ENCODE measurements at places on chromosomes 3 and 15.

- no peak for DNase-seq
Observed at GRCh38 chr15:87394676-87395075, 861.9 kb downstream of the NTRK3 start.

GRCh38 chr3:181880331-181880730 lies 168.6 kb downstream of the SOX2 start:
- no peak for DNase-seq

DNA sequence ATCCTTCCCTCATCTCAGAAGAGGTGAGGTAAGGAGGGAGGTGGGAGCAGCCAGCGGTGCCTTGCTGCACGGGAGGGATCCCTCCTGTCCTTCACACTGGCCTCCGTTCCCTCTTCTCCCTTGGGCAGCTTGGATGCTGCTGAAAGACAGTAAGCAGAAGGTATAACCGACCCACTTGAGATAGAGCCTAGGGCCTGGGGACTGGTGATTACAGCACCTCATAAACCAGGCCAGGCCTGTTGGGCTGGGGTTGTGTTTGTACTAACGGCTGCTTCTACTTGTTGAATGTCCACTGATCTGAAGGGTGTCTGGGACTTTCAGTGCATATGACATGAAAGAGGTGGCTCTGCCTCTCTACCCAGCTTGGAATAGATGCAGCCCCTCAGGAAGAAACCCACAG lies 25.0 kb downstream of the SEMA6D start:
- DNase-seq: no peak

- DNase-seq: no peak
Observed at GRCh38 chr3:36317915-36318314, 62.4 kb upstream of the STAC start.

DNA sequence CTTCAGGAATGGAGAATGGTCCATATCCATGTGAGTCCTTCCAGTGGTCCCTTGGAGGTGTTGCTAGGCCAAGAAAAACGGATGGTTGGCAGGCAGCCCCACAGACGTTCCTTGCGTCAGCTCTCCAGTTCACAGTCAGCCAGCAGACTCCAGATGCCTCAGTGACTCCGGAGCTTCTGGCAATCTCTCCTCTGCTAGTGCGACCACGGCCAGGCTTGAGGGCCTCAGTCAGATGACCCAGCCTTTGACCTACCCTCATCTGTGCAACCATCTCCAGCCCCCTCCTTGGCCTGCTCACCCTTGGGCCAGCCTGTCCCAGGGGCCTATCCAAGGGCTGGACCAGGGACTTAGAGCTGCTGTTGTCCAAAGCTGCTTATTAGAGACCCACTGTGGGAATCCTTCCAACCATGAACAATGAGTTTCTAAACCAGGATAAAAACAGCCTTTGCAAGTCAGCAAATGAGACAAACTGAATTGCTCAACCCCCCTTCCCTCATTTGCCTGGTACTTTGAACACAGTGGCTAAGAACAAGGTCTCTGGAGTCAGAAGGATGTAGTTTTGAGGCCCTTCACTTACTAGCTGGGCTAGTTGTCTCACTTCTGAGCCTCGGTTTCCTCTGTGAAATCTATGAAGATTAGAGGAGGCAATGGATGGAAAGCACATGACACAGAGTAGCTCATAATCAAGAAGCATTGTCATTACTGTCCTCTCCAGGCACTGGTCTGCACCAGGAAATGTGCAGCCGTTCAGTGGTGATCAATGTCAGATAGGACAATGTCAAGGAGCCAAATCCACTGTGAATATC lies 44.8 kb downstream of the ANP32A start:
- peak; percentile 36 for DNase-seq

- DNase-seq: no peak
Observed at GRCh38 chr3:32613183-32613582, 42.5 kb upstream of the DYNC1LI1 start.

GRCh38 chr3:121641127-121641526 lies 19.6 kb downstream of the HCLS1 start:
- no peak for DNase-seq

GRCh38 chr3:32021748-32022147 lies 40.2 kb downstream of the ZNF860 start:
- no peak for DNase-seq

GRCh38 chr3:115186351-115187148 lies 39.5 kb upstream of the ZBTB20 start:
- DNase-seq: no peak

DNA sequence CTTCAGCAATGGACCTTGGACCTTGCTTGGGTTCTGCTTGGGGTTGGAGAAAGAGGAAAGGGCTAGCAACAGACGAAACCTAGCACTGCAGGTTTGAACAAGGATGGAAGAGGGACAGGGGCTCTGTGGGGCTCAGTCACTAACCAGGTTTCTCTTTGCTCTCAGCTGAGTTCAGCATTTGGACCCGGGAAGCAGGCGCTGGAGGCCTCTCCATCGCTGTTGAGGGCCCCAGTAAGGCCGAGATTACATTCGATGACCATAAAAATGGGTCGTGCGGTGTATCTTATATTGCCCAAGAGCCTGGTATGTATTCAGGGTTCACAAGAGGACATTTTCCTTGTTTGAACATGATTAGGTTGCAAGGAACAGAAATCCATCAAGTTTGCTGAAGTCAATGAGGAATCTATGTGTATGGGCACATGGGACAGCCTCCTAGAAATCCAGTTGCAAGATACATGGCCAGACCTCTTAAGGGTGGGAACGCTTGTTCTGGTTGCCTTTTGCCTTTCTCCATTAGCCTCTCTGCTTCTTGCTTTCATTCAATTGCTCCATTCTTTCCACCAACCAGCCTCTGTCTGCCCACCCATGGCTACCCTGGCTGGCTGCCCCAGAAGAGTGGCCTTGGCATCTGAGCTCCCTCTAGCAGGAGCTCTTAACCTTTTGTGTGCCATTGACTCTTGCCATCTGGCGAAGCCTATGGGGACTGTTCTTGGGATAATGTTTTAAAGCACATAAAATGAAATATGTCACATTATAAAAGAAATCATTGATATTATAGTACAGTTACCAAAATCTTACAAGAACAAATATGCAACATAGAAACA lies 55.9 kb downstream of the DNASE1L3 start:
- no peak for DNase-seq

All from activated CD8-positive, alpha-beta memory T cell treated with anti-CD3 and anti-CD28 coated beads, Interleukin-2, amount 10 ng/mL, durations not matched to agents 7 days and 5 days (primary cell).